Smooth muscle cell of trachea (primary cell): ENCODE measurements at places on chromosomes 13 and 19. TPM values are rescaled to one million over a fixed set of nuclear protein-coding genes. Genes with fewer than 3 reads are reported as not detected.

The BORA gene
- total RNA-seq = 2.3 and 11.8 TPM in 2 replicates

The SF3A2 gene
- 31.4 and 32.3 TPM in 2 replicates for total RNA-seq

The ZNF418 gene
- 9.4 and 10.3 TPM in 2 replicates for total RNA-seq

The SHANK1 gene
- total RNA-seq = 7.3 and 8.6 TPM in 2 replicates

The SLC10A2 gene
- not detected in 2 replicates for total RNA-seq

The ZMYM5 gene
- total RNA-seq = 12.7 and 20.2 TPM in 2 replicates

The JSRP1 gene
- total RNA-seq = 0.15 TPM in 1 of 2 replicates, not detected in the other

The CEACAM21 gene
- total RNA-seq = not detected in 2 replicates

The FLT1 gene
- 1.3 and 1.7 TPM in 2 replicates for total RNA-seq

The KLC3 gene
- total RNA-seq = under 0.01 TPM in 2 replicates

The IGFL2 gene
- not detected in 2 replicates for total RNA-seq

The SYNE4 gene
- 0.15 and 0.50 TPM in 2 replicates for total RNA-seq

The BRSK1 gene
- 4.0 and 5.2 TPM in 2 replicates for total RNA-seq

The RAB3A gene
- total RNA-seq = 2.0 and 5.5 TPM in 2 replicates

The LIN37 gene
- 8.0 and 18.5 TPM in 2 replicates for total RNA-seq

The SRRM5 gene
- total RNA-seq = 0.17 TPM in 1 of 2 replicates, not detected in the other

The NLRP5 gene
- not detected in 2 replicates for total RNA-seq

The GDF15 gene
- 37.7 and 138 TPM in 2 replicates for total RNA-seq

The WDFY2 gene
- 7.1 and 16.1 TPM in 2 replicates for total RNA-seq

The APOC4 gene
- not detected in 2 replicates for total RNA-seq

The TMEM238 gene
- 0.58 and 0.83 TPM in 2 replicates for total RNA-seq

The ENOX1 gene
- 1.6 and 4.5 TPM in 2 replicates for total RNA-seq

The FFAR3 gene
- total RNA-seq = not detected in 2 replicates

The ZNF541 gene
- total RNA-seq = under 0.01 TPM in 1 of 2 replicates, not detected in the other

The ZNF560 gene
- total RNA-seq = 1.0 and 2.2 TPM in 2 replicates

The ZNF132 gene
- total RNA-seq = 12.7 and 14.4 TPM in 2 replicates

The PBX4 gene
- total RNA-seq = 1.2 and 1.6 TPM in 2 replicates

The INAFM1 gene
- total RNA-seq = 2.5 and 4.0 TPM in 2 replicates

The ZNF556 gene
- not detected in 2 replicates for total RNA-seq
